NCI-H2171 treated with DMSO at 0.1 percent for 48 hours (cell line): ENCODE measurements at places on chromosomes 2 and 18.

GRCh38 chr18:2958819-2959298, 54.1 kb downstream of the LPIN2 start:
- no peak for DNase-seq

GRCh38 chr2:241879326-241879725, 9.8 kb downstream of the RTP5 start:
- DNase-seq = no peak

DNA sequence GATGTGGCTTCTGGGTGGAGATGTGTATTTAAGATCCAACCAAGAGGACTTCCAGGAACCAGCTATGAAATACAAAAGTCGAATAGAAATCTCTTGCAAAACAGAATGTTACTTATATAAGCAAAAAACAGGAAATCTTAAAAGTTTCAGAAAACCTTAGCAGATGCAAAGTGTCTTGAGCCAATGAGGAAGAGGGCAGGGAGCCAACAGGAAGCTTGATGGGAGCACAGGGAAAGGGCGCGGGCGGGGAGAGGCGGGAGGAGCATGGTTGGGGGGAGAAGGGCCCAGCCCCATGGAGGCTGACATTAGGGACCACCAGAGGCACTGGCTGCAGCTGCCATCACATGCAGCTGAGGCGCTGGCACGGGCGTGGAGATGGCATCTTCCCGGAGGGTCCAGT, 203.3 kb downstream of the SNTG2 start:
- DNase-seq = no peak

GRCh38 chr2:179235463-179236108, 29.0 kb downstream of the SESTD1 start:
- no peak for DNase-seq

DNA sequence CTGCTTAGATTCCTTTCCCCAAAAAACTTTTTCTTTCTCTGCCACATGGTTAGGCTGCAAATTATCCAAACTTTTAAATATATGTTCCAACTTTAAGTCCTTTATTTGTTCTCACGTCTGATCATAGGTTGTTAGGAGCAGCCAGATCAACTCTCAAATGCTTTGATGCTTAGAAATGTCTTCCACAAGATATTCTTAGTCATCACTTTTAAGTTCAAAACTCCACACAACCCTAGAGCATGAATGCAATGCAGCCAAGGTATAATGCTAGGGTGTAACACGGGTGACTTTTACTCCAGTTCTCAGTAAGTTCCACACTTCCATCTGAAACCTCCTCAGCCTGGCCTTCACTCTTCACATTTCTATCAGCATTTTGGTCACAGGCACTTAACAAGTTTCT, 987.5 kb downstream of the DCDC2C start:
- DNase-seq = no peak

- DNase-seq = no peak
These were observed 816 bp downstream of the GALNT14 start for GRCh38 chr2:31137211-31138036.

DNA sequence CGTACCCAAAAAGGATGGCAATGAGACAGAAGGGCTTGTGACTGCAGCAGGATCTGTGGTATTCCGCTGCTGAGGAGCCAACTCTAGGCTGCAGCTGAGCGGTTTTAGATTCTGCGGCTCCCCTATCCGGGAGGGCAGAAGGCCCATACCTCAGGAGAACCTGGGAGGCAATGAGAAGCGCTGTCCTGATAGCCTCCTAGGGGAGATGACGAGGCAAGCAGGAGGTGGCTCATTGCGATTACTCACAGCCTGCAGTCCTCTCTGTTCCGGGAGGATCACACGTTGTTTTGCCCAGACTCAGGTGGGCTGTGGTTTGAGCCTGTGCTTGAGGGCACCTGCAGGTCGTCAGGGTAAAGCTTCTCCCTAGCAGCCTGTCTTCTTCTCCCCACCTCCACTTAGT, 65.1 kb downstream of the COA5 start:
- DNase-seq = no peak

- no peak for DNase-seq
These were observed 116.3 kb upstream of the HAAO start for GRCh38 chr2:42908518-42909200.

DNA sequence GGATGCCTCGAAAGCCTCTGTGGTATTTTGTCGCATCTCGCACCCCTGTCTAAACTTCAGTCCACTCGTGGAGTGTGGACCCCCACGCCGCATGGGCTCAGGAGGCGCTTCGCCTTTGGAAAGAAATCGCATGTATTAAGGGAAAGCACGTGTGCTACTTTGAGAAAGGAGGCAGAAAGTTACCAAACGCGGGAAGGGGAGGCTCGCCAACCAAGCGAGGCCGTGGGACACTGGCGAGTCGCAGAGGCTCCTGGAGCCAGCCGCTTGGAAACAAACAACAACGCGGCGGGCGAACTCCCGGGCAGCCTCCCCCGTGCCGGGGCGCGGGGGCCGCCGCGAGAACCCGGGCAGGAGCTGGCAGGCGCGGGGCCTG, 455 bp upstream of the AGAP1 start:
- no peak for DNase-seq

- DNase-seq = no peak
These were observed 6.6 kb upstream of the TMEM214 start for GRCh38 chr2:27025861-27026851.

DNA sequence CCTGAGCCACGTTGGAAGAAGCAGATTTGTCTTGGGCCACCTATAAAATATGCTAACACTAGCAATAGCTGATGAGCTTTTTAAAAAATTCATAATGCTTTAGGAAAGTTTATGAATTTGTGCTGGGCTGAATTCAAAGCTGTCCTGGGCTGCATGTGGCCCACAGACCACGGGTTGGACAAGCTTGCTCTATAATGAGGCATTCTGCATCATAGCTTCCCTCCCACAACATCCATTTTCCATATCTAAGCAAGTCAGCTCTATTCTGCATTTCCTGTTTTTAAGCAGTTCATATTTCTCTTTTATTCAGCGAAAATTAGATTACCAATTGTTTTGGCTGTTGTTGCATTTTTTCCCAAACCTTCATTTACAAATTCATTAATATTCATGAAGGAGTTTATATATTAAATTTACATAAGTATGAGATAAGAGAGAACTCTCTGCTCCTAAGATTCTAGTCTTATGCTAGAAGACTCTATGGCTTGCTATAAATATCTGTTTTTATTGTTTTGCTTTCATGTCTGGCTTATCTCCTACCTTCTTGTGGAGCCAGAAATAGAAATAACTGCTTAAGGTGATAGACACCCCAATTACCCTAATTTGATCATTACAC, 114.5 kb upstream of the HNRNPA3 start:
- DNase-seq = no peak

GRCh38 chr2:165827921-165828276, 33.9 kb upstream of the GALNT3 start:
- no peak for DNase-seq

DNA sequence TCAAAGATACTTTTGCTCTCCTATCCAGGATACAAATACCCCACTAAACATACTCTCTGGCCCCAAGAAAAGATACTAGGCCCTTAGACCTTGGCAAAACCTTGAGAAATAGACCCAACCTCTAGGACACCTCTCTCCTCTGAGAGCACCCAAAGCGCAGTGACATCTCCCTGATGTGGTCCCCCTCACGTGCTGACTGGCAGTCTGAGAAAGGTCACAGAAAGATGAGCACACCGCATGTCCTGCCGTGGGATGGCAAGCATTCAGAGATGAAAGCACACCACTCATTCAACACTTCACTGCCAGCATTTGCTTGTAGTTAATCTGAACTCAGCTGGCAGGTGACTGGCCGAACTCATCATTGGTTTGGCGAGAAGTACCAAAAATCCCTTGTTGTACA, 6.1 kb upstream of the TBC1D8 start:
- no peak for DNase-seq
